Nasal cavity respiratory epithelium epithelial cell of viscerocranial mucosa (primary cell): ENCODE measurements at places on chromosomes 2 and 18. TPM values are rescaled to one million over a fixed set of nuclear protein-coding genes. Genes with fewer than 3 reads are reported as not detected.

PAX8 gene
- under 0.01 and 1.1 TPM in 2 replicates for total RNA-seq

ZSWIM2 gene
- not detected in 2 replicates for total RNA-seq

RAD51AP2 gene
- 0.34 and 0.57 TPM in 2 replicates for total RNA-seq

MEP1B gene
- total RNA-seq = under 0.01 TPM in 1 of 2 replicates, not detected in the other

BIRC6 gene
- total RNA-seq = 103 and 183 TPM in 2 replicates

CD8B gene
- total RNA-seq = not detected in 2 replicates
